ENCODE measurements at places on chromosomes 2 and 18.

GRCh38 chr18:79954791-79955190 is 3.3 kb upstream of the SLC66A2 start:
- DNase-seq, result no peak

DNA sequence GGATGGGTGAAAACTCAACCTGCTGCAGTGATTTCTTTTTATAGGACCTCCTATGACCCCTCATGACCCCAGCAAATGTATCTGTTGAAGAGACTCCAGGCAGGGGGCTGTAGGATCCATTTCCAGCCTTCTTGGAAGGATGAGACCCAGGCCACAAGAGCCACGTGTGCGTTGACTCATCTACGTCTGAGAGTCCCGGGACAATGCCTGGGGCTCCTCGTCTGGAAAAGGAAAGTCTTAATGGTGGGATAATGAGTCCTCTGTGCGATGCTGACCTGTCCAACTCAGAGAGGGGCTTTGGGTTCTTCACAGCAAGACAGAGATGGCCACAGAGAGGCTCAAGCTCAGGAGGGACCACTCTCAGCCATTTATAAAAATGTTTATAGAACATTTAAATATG is 80.8 kb downstream of the SMIM21 start:
- DNase-seq, result no peak

DNA sequence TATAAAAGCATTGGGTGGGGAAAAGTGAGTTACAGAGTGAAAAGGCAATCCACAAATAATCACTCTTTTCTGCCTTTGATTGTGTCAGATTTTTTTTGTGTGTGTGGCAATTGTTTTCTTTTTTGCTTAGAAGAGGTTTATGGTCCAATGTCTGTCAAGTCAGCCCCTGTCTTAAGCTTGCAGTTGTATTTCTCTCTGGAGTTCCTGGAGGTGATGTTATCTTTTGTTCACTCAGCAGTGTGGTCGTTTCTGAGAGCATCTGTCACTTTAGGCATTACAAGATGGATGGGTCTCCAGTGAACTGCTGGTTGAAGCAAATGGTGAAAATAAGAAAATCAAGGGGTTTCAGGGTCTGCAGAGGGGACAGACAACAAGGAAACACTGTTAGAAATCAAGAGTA is 121.3 kb downstream of the GREB1L start:
- DNase-seq, result no peak

- DNase-seq, result peak; percentile 76
These were observed at the start of gene DGKD for GRCh38 chr2:233353769-233354499. Gene DGKD, plus strand, starts transcription at chr2:233354494. Its CDS starts 25 bp downstream, at chr2:233354519.

GRCh38 chr2:29444150-29444549 is 328.9 kb downstream of the CLIP4 start:
- no peak for DNase-seq

- DNase-seq, result no peak
These were observed 234.4 kb downstream of the NDUFA10 start for GRCh38 chr2:239790721-239791120.

DNA sequence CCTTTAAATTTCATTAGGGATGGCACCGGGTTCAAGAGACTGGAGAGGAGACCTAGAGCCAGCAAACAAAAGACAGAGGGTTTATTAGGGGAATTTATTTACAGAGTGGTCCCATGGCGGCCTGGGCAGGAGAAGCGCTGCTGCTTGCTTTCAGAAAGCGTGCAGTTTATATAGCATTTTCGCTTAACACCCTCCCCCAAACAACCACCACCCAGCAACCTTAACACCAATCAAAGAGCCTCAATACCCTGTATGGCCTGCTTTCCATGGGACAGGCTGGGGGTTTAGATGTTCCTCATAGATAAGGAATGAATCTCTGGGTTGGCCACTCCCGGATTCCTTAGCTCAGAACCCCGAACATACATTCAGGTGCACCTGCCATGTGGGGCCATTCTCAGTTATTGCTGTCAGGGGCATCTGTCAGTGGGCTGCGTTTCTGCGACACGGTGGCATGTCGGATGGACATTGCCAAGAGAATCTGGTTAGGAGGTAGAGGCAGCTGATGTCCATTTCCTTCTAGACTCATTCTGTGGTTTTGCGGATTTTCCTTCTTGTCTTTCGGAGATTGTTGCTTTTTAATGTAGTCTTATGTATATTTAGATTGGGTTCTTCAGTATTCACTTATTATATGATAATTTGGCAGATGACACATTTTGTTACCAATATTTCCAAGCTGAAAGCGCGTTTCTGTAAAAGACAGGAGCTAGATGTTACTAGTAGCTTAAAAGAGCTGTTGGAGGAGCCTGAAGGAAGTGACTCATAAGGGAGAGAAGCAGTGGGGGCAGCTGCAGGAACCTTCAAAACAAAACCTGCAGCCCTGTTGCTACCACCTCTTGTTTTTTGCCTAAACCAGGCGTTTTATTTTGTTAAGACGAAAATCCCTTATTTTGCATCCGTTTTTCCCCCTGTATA is 7.2 kb downstream of the AGAP1 start:
- peak; percentile 74 for DNase-seq

GRCh38 chr2:237594514-237594871 is 4.0 kb upstream of the RAB17 start:
- no peak for DNase-seq

DNA sequence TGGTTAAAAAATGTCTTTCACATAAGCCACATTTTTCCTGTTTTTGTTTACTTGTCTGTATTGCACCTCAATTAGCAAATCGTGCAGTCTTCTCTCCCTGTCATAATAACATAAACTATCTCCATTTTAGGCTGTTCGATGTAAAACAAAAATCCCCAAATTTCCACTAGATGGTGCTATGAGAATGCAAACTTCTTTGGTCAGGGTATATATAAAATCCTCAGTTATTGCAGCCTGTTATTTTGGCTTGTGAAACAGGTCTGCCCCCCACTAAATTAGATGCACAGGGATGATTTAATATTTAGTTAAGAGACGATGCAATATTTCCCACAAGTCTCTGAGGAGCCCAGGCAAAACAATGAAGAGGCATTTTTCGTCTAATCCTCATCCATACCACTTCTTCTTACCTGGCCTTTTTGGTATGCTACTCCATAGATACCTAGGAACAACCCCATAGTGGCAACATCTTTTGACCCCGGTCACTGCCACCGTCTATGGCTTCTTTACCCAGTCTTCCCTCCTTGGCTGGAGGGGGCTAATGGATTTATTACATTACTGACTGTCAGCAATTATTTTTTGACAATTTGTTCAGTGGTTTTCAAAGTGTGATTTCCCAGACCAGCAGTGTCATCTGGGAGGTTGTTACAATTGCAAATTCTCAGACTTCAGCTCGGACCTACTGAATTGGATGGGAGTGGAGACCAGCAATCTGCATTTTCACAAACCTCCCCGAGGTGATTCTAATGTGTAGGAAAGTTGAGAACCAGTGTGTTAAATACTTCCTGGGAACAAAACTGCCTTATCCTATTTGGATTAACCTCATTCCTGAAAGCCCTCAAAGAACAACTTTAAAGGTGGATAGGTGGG is 117.4 kb upstream of the CWC22 start:
- DNase-seq, result peak; percentile 12

GRCh38 chr2:48749291-48750127 is 6.0 kb downstream of the LHCGR start:
- no peak for DNase-seq

GRCh38 chr18:8998481-8999217 is 103.8 kb upstream of the NDUFV2 start:
- DNase-seq, result peak; percentile 15

All from hepatic stellate cell (primary cell).